Smooth muscle cell of the coronary artery (primary cell): ENCODE measurements at places on chromosomes 3 and 15. TPM values are rescaled to one million over a fixed set of nuclear protein-coding genes. Genes with fewer than 3 reads are reported as not detected.

TTLL13 gene
- 0.12 TPM in 1 of 2 replicates, not detected in the other for total RNA-seq

CDC25A gene
- 0.47 and 3.2 TPM in 2 replicates for total RNA-seq

TF gene
- total RNA-seq, result under 0.01 and 0.30 TPM in 2 replicates

GOLGA6D gene
- total RNA-seq, result not detected in 2 replicates

GRK7 gene
- total RNA-seq, result under 0.01 TPM in 1 of 2 replicates, not detected in the other

SEMA3G gene
- total RNA-seq, result 0.90 TPM in 1 of 2 replicates, not detected in the other

PCSK6 gene
- 3.4 and 11.7 TPM in 2 replicates for total RNA-seq
